ENCODE measurements at places on chromosomes 3 and 15.

DNA sequence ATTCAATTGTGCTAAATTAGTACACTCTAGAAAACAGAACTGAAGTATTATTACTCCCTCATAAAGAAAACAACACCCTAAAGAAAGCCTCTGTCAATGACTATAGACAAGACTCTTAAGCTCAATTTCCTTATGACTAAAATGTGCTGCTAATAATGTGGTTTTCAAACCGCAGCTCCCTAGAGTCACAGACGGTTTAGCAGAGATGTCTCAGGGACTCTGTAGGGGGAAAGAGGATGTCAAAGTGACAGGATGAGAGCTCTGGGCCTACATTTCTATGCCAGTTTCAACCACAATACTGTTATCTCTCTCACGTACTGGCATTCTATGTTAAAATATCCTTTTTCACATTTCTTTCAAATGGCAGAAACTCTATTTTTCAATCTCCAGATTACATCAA, 37.6 kb upstream of the WDR49 start:
- DNase-seq = no peak

DNA sequence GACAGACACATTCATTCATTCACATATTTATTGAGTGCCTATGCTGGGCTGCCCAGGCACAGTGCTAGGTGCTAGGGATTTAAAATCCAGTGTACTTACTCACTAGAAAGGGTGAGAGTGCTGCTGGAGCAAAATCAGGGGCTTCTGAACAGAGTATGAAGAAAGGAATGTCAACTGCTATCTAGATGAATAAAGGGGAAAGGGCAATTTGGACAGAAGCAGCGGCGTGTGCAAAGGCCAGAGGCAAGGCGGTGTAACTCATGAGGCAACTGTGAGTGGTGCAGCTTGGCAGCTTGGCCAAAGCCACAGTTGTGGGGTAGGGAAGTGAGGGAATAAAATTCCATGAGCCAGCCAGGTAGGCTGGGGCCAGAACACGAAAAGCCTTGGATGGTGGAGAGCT, 76.7 kb downstream of the RAD18 start:
- no peak for DNase-seq

GRCh38 chr15:69161878-69162213, 1.4 kb downstream of the GLCE start:
- no peak for DNase-seq

DNA sequence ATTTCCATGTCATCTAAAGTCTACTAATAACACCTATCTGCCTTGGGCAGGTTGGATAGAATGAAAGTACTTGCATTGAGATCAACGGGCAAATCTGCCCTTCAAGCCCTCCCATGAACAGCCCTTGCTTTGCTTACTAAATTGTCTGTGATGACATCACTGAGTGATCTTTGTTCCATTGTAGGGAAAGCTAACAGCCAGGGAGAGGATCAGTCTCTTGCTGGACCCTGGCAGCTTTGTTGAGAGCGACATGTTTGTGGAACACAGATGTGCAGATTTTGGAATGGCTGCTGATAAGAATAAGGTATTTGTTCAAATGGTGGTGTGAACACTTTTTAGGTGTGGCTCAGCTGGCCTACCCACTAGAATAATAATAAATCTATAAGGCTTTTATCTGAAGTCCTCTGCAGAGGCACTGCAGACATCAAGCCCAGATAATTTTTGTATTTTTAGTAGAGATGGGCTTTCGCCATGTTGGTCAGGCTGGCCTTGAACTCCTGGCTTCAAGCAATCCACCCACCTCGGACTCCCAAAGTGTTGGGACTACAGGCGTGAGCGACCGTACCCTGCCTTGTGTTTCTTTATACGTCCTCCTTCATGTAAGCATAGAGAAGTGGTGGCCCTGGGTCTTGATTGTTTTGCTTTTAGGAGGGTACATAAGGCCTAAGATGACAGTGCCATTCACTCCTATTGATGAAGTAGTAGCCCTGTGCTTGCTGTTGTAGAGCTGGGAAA, 5.7 kb downstream of the PCCB start:
- DNase-seq = peak; percentile 14

- DNase-seq = no peak
Measured at GRCh38 chr15:52094811-52095584, 17.6 kb downstream of the BCL2L10 start.

GRCh38 chr3:186287711-186288110, 74.3 kb downstream of the DGKG start:
- DNase-seq = no peak

- no peak for DNase-seq
Measured at GRCh38 chr3:47711596-47711995, 70.1 kb downstream of the SMARCC1 start.

DNA sequence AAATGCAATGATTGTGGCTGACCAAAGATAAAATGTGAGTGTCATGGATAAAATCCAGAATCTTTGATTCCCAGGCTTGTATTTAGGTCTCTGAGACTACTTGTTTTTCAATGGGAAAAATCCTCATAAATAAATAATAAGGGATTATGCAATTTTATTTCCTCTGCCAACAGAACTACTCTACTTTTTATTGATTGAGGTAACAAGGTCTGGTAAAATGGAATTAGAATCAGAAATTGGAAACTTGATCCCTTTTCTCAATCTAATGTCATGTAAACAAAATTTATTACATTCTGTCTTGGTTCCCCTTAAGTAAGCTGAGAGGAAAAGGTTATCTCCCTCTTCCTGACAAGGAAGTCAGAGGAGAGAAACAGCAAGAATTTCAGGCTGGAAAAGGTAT, 48.3 kb upstream of the CCDC50 start:
- DNase-seq = no peak

DNA sequence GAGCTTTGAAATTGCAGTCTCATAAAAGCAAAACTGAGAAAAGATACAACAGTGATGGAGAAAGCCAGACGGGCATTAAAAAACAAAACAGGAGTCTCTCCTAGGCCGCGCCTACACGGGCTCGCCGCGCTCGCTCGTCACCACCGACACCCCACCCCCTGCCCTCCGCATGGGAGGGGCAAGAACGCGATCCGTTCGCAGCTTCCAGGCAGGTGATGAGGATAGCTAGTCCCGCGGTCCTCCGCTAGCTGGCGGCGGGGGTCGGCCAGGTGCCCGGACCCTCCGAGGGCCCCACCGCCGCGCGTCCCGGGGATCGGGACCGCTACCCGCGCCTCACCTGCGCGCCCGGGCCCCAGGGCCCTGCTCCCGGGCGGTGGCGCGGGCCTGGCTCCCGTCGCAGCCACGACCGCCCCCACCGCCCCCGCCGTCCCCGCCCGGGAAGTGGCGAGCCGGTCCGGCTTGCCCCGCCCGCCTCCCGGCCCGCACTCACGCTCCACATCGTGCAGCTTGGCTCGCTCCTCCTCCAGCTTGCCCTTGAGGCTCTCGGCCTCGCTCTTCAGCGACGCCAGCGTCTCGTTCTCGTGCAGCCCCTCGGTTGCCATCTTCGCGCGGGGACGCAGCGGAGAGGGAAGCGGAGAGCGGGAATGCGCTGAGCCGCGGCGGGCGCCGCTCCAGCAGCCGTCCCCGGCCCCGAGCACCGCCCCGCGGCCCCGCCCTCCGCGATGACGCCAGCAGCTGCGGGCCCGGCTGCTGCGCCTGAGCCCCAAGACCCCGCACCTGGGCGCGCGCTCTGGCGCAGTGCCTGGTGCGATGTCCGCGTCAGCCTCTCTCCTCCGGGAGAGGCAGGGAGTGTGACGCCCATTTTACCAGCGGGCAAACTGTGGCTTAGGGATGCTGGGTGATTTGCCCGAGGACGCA, 11.7 kb downstream of the GNB5 start:
- DNase-seq = peak; percentile 34

DNA sequence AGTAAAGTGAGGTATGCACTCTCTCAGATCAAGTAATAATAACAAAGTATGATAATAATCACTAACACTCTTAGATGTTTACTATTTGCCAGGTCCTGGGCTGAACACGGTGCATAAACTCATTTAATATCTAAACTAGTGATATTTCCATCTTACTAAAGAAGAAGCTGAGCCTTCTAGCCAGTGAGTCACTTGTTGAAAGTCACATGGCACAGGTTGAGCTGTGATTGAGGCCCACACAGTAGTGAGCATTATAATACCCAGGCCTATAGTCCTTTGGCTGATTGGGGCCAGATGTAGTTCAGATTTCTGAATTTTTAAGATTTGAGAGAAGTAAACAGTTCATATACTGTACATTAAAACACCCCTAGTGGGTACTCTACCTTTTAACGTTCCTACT, 93.2 kb upstream of the CCDC80 start:
- no peak for DNase-seq

DNA sequence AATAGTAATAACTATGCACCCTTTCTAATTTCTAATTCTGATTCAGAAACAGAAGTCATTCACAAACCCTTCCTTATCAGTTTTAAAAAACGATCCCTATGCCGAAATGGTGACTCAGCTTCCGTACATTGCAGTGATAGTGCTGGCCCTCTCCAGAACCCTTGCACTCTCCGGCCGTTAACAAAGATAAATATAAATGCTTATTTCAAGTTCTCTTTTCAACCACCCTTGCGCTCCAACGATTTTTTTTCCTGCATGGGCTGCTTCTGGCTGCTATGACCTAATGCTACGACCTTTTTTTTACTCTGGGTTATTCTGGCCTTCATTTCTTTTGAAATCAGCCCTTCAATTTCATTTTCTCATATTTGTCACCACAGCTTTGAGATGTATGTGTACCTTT, 646.2 kb downstream of the NTRK3 start:
- DNase-seq = no peak

GRCh38 chr3:32791833-32792232, 26.0 kb upstream of the TRIM71 start:
- no peak for DNase-seq

GRCh38 chr3:128748557-128748956, 22.6 kb downstream of the RAB7A start:
- DNase-seq = no peak

DNA sequence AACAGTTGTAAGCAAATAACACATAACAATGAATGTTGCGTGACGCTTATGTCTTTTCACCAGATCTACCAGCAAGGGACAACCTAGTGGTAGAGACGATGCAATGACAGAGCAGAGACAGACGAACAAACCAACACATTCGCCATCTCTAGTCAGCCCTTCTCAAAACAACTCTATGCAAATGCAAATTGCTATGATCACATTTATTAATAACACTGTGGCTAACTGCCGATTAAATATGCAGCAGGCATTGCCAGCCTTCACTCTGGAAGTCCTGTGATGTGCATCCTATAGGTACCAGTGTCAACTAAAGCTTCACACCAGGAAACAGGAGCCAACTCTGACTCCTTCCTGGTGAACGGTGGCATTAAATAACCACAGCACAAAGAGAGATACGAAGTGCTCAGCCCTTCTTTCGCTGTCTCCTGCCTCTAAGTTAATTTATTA, 94.2 kb downstream of the FOXP1 start:
- no peak for DNase-seq

DNA sequence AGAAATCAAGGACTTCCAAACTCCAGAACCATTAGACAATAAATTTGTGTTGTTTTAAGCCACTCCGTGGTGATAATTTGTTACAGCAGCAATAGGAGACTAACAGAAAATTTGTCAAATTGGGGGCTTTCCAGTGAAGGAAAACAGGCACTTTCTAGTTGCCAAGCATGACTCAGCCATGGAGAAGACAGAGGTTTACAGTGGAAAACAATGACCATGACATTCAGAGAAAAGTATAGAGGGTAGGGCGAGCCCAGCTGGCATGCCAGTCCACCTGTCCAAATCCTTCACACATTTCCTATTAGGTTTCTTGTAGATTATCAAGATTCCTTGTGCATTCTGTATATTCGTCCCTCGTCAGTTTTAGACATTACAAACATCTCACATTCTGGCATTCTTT, 24.9 kb downstream of the SLCO2A1 start:
- DNase-seq = no peak

DNA sequence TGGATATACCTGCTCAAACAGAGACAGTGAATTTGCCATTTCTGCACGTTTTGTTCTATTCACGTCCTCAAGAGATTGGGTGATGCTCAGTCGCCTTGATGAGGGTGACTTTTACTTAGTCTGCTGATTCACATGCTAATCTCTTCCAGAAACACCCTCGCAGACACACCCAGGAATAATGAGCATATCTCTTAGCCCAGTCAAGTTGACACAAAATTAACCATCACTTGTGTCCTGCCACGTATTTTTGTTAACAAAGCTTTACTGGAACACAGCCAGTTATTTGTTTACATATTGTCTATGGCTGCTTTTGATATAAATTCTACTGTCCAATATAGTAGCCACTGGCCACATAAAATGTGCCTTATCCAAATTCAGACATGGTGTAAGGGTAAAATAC, 218.3 kb downstream of the FHIT start:
- DNase-seq = no peak

- DNase-seq = no peak
Measured at GRCh38 chr3:58021072-58021959, 13.1 kb downstream of the FLNB start.

- DNase-seq = no peak
Measured at GRCh38 chr3:162007722-162008121, 511.1 kb downstream of the OTOL1 start.

- no peak for DNase-seq
Measured at GRCh38 chr3:115633467-115633866, 10.2 kb downstream of the GAP43 start.

GRCh38 chr3:16311960-16312451, 47.0 kb downstream of the OXNAD1 start:
- DNase-seq = no peak

DNA sequence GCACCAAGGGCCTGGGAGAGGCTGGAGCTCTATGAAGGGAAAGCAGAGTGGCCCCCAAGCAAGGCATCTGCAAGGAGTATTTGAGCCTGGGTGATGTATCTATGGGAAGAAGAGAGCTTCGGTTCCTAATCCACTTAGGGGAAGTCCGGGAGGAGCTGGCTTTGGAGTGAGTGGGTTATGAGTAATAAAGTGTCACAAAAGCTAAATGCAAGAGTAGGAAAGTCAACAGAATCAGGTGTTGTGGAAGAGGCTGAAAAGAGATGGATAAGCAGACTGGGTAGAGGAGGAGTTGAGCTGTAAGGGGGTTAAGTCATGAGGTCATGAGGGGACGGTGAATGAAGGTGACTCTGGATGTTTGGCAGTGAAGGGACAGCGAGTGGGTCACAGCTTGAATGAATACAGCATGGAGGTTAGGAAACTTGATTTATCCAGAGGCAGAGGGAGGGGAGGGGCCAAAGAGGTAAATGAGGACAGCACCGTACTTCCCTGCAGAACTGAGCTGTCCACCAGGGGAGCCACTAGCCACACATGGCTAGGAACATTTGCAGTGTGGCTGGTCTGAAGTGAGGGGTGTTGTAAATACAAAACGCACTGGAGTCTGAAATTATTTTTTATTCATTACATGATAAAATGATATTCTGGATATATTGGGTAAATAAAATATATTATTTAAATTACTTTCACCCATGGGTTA, 83.3 kb downstream of the ADCY5 start:
- no peak for DNase-seq

DNA sequence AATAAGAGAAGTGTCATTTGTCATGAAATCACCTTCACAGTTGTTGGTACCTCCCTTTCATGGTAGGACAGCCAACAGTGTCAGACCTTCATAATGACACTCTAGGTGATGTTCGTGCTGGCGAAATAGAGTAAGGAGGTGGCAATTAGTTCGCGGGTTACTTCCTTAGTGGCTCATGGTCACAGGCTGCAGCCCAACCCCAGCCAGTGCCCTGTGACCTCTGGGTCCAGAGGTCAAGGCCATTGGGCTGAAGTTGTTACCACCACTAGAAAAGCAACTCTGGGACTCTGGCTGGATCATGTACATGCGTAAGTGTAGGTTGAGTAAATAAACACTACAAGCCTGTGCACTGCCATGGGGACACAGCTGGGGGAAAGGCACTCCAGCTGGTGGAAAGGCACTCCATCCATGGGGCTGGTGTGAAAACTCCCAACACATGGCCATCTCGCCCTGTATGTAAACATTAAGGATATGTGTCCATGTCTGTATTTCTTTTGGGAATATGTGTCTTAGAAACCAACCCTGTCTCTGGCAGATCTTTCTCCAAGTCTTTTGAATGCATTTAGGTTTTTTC, 106.7 kb downstream of the RYK start:
- no peak for DNase-seq
